ENCODE measurements at places on chromosomes 4 and X. TPM values are rescaled to one million over a fixed set of nuclear protein-coding genes. Genes with fewer than 3 reads are reported as not detected.

GRCh38 chr4:183165376-183165775 lies 66.3 kb downstream of the WWC2 start:
- DNase-seq, result no peak

- no peak for DNase-seq
Measured at GRCh38 chr4:141079393-141079930, 53.8 kb downstream of the RNF150 start.

- no peak for DNase-seq
Measured at GRCh38 chrX:1720836-1721235, 106.0 kb downstream of the ASMT start.

DNA sequence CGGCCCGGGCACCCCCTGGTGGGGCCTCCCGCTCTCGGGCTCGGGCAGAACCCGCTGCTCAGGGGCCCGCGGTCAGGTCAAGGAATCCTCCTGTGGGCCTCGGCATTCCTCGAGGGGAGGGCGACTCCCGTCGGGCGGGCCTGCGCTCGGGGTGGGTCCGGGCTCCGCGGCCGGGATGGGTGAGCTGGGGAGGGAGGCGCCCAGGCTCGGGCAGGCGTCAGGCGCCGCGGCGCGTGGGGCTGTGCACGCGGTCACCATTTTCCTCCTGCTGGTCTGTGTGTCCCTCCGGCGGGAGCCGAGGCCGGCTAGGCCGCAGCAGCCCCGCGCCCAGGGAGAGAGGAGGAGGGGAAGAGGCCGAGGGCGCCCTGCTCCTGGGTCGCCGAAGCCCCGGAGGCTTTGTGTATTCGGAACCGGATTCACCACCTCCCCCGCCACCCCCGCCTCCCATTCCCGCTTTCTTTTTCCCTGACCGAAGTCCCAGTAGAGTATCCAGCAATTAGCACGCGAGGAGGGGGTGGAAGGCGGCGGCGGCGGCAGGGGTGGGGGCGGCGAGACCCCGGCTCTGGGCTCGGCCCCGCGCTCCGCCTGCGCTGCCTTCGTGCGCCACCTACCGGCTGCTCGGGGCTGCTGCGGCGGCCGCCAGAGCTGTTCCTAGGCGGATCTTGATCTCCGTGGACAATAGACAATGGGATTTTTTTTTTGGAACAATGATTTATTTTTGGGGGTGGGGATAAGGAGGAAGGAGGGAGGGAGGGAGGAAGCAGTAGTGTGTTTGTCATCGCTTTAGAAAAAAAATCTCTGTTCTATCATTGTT lies 99.0 kb upstream of the MAML3 start:
- DNase-seq, result peak; percentile 76

GRCh38 chr4:7610022-7610670 lies 175.4 kb upstream of the PSAPL1 start:
- DNase-seq, result no peak

DNA sequence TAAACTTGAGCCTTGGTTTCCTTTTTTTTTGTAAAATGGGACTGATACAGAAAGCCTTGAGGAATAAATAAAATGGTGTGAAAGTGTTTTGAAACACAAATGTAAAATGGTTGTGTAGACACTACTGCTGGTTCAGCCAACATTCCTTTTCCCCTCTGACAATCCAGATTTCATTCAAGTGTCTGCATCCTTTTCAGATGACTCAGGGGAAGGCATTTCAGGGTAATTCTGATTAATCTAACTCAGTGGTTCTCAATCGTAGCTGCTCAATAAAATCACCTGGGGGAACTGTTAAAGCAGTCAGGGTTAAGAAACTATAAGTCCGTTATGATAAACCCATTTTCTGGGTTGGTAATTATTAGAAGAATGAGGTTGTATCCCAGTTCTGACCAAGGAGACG lies 4.6 kb downstream of the ARHGAP10 start:
- no peak for DNase-seq

- DNase-seq, result no peak
Measured at GRCh38 chr4:127469542-127469941, 163.2 kb upstream of the INTU start.

DNA sequence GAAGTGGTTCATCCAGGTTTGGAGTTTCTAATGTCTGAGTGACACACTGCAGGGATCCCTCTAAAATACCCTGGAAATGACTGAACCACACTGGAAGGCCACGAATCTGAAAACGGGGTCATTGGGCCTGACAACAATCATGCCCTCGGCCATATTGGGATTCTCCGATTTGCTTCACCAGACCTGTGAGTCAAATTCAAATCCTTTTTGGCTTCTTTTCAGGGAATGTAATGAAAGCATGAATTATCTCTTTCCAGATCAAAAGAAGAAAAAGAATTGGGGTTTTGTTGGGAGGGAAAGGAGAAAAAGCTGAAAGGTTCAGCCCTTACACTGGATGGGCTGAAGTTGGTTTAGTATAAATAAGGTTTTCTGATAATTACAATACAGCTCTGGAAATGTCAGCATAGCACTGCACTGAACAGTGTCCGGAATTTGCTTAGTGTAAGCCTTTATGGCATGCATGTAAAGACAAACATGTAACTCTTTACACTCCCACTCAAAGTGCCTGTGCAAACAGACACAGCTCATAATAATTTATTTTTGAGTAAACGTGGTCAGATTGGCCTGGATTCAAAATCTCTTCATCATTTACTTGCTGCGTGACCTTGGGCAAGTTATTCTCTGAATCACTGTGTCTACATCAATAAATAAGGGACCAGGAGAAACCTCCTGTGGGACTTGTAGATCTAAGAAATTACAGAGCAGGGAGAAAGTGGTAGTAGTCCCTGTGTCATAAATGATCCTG lies 21.4 kb downstream of the CT47C1 start:
- DNase-seq, result no peak

GRCh38 chrX:149074398-149074797 lies 430.7 kb downstream of the IDS start:
- peak; percentile 71 for DNase-seq

DNA sequence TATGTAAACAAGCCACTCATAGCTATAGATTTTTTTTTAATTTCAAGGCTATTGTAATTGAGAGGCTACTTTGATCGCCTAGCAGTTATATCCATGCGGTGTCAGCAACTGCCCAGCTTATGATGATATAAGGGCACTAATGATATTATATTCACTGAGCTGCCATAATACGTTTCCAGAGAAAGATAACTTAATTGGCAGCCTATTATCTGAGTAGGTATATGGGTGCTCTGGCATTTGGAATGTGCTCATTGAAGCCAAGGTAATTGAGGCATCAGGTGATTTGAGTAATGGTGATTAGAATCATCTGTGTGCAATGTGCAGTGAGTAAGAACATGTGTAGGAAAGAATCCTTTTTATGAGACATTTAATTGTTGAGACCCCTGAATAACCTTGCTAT lies 490.0 kb downstream of the CENPC start:
- DNase-seq, result no peak

GRCh38 chr4:99845708-99846469 lies 29.3 kb downstream of the DAPP1 start:
- DNase-seq, result no peak

DNA sequence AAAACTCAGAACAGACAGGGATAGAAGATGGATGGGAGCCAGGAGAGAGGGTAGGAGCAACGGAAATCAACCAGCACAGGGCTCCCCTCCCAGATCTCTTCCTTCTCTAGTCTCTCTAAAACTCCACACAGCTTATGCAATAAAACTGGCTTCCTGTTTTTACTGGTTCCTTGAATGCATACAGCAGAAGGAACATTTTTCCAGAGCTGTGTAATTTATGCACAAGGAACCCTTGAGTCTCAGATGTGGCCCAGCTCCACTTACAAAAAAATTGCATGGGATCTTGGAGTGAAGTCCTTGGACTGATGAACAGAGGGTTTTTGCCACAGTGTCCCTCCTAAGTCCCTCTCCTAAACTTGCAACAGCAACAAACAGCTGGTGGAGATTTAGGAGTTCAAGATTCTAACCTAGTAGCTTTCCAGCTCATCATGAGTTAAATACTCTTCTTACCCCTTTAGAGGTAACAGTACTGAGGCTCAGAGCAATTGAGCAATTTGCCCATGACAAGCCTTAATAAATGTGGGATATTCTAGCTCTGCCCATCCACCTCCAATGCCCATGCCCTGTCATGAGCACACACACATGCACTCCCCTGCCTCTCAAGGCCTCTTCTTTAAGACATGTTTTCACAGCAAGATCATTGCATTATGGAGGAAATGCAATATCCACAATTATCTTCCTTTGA lies 18.4 kb upstream of the CC2D2A start:
- DNase-seq, result peak; percentile 22

DNA sequence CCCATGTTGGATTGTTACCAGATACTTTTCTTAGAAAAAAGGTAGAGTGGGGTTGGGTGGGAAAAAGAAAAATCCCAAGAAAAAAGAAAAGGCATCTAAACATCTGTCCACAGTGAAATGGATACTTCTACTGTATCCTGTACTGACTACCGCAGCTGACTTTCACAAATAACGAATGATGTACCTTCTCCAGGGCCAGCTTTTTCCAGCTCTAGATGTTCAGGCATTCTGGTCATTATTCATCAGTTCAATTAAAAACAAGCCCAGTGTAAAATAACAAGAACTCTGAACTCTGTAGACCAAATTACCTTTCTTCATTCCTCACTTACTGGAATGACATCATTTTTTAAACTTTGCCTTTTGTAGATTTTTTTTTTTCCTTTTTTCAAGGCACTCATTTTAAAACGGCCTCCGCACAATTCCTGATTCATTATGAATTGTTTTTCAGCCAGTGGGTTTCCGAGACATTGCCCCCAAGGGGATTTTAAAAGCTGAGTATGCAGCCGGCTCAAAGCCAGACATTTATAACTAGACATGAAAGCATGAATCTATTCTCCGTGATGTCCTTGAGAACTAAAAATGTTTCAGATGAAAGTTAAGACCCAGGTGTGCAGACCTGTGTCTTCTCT lies 113.5 kb downstream of the PRKX start:
- no peak for DNase-seq

DNA sequence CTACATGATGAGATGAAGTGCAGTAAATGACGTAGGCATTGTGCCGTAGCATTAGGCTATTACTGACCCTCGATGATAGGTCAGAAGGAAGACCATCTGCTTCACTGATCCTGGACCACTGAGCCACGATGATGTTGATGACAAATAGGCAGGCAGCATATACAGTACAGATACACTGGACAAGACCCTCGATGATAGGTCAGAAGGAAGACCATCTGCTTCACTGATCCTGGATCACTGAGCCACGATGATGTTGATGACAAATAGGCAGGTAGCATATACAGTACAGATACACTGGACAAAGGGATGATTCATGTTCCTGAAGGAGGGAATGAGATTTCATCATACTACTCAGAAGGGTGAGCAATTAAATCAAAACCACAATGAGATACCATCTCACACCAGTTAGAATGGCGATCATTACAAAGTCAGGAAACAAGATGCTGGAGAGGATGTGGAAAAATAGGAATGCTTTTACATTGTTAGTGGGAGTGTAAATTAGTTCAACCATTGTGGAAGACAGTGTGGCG lies 50.9 kb downstream of the BEND4 start:
- no peak for DNase-seq

DNA sequence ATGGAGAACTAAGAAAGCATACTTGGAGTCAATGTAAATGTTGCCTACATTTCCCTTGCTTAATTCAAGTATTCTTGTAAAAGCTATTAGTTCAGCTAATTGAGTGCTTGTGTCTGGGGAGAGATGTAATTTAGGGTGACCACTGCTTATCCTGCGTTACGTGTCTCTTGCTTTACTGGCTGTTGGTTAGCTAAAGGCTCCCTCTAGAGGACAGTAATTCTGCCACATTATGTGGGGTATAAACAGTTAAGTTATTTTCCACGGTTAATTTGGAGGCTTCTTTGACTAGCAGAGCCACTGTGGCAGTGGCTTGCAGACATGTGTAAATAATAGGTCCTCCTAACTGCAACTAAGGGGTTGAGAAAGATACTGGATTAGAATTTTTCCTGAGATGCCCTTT lies 25.3 kb upstream of the NAF1 start:
- no peak for DNase-seq

DNA sequence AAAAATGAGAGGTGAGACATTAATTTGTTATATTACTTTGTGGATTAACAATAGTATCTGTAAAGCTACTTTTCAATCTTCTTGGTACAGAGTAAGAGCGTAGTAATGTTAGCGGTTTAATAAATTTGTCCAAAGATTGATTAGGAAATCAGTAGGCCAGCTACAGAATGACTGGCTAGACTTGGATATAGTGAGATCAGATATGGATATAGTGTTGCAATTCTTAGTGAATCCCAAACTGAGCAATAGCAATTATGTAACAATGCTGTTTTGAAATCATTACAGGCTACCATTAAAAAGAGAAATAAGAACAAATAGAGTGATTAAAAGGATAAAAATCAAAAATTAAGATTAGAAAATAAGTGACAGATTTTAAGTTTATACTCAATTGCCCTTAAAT lies 847 bp upstream of the UGT2A2 start:
- no peak for DNase-seq

- no peak for DNase-seq
Measured at GRCh38 chr4:24595659-24596058, 11.3 kb upstream of the DHX15 start.

GRCh38 chrX:53263597-53264094 lies 17.7 kb downstream of the IQSEC2 start:
- no peak for DNase-seq

GRCh38 chr4:154559494-154560418 lies 3.1 kb upstream of the FGB start:
- no peak for DNase-seq

DNA sequence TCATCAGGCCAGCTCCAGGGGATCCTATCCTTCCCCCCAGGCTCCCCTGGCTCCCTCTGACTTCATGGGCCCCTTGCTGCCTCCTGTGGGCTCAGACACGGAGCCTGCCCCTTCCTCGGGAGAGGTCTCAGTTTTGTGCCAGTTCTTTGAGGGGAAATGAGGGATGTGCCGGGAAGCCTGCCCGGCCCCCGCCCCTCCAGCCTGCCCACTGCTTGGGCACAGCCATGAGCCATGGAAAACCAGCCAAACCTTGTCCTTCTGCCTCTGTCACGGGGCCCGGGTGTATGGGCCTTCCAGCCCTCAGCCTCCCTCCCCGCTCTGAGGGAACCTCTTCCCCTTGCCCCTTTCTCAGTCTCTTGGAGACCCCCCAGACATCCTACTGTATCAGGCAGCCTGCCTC lies 6.8 kb downstream of the BGN start:
- DNase-seq, result no peak

DNA sequence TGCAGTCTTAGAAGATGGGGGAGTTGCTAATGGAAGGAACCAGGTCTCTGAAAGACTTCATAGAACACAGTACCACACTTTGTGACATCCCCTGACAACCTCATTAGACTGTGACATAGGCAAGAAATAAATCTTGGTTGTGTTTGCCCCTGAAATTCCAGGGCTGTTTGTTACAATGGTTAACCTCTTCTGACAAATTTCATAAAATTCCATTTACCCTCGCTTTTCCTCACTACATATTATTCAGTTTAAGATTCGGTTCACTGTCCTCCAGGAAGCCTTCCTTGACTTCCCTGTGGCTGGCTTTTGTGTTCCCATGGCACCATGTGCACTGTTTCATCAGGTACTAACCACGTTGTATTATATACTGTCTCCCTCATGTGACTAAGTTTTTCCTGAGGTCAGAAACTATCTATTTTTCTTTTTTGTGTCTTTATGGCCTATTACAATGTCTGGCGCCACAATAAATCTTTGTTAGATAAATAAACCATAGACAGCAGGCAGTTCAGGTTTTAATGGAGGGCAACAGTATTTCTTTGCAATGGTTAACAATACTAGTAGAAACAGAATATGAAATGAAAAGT lies 54.2 kb downstream of the ATXN3L start:
- DNase-seq, result no peak

GRCh38 chrX:18797141-18797540 lies 89.7 kb downstream of the PPEF1 start:
- no peak for DNase-seq

Gene SPACA5
- total RNA-seq, result not detected

Gene TRAM1L1
- total RNA-seq, result 0.91 TPM

Gene TCEANC
- 5.4 TPM for total RNA-seq

Gene BMX
- total RNA-seq, result 1.6 TPM

Gene PRRG1
- total RNA-seq, result 11.1 TPM

Gene APEX2
- 8.9 TPM for total RNA-seq

Measured in left cardiac atrium (tissue), 4 donors.